Osteoblast (primary cell): ENCODE measurements at places on chromosomes 13 and 19. TPM values are rescaled to one million over a fixed set of nuclear protein-coding genes. Genes with fewer than 3 reads are reported as not detected.

DNA sequence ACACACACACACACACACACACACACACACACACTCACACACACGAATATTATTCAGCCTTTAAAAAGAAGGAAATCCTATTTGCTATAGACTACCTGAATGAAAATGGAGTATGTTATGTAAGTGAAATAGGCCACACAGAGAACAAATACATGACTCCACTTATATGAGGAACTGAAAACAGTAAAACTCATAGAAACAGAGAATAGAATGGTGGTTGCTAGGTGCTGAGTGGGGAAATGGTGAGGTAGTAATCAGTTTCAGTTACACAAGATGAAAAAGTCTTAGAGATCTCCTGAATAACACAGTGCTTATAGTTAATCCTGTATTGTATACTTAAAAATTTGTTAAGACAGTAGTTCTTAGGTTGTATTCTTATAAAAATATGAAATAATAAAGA, 8.2 kb downstream of the ZNF677 start:
- DNase-seq: no peak

DNA sequence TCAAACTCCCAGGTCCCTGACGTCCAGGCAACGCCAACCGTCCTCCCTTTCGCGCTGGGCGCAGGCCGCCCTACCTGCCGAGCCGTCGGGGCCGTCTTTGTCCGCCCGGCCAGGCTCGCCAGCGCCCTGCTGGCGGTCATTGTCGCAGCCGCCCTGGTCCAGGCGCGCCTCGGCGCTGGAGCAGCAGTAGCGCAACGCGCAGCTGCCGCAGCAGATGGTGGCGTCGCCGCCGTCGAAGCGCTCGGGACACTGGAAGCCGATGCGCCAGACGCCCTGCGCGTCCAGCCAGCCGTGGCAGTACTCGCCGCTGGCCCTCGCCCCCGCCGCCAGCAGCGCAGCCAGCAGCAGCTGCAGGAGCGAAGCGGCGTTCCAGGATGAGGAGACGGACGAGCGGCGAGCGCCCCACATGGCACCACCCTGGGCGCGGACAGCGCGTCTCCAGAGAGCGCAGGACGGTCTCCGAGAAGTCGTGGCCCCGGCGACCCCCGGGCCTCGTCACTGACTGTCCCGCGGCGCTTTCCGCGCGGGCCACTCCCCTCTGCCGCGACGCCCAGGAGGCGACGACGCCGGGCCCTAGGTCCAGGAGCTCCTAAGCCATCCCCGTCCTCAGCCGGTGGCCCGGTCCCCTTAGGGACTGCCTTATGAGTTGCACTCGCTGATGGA, 1.1 kb downstream of the SHISA2 start:
- peak; percentile 83 for DNase-seq

GRCh38 chr13:94087100-94087499, 392.4 kb downstream of the DCT start:
- no peak for DNase-seq

- DNase-seq: no peak
These were observed 792.1 kb upstream of the SPRY2 start for GRCh38 chr13:81133066-81133465.

- DNase-seq: no peak
These were observed 504.3 kb downstream of the IRS2 start for GRCh38 chr13:109281903-109282635.

RFPL4AL1 gene
- not detected in 2 replicates for total RNA-seq

DPF1 gene
- total RNA-seq: 0.29 and 0.72 TPM in 2 replicates

- no peak for DNase-seq
These were observed 131.6 kb downstream of the OLFM4 start for GRCh38 chr13:53160211-53160610.

GRCh38 chr13:21846605-21847004, 175.7 kb downstream of the FGF9 start:
- no peak for DNase-seq

VSTM1 gene
- total RNA-seq: not detected in 2 replicates
